ENCODE measurements at places on chromosomes 7 and 10.

- DNase-seq = no peak
Observed at GRCh38 chr10:51590818-51591217, 108.6 kb downstream of the CSTF2T start.

GRCh38 chr7:23893942-23894891 is 184.2 kb downstream of the STK31 start:
- DNase-seq = no peak

DNA sequence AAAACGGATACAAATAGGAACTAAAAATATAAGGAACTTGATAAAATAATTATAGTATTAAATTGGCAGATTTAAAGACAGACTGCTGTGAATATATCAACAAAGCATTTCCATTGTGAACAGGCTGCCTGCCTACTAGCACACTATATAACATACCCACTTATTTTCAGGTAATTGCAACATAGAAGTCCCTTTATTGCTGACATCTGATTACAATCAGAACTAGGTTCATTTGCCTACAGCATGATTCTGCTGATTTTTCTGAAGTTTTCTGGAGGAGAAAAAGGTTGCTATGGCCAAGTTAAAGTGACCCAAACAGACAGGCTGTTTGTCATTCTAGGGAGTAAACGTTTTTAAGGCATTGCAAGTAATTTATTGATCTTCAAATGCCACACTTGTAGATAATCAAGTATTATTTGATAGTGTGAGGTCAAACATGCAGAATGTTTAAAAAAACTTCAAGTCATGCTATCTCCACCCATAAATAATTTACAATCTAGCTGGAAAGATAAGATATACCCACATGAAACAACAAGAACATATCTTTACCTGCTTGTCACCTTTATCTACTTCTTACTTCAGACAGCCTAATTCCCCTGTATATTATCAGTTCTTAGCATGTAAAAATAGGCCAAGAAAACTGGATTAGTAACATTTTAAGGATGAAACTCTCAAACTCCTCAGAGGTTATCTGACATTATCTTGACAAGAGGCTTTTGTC is 40.5 kb downstream of the MTPN start:
- DNase-seq = no peak

DNA sequence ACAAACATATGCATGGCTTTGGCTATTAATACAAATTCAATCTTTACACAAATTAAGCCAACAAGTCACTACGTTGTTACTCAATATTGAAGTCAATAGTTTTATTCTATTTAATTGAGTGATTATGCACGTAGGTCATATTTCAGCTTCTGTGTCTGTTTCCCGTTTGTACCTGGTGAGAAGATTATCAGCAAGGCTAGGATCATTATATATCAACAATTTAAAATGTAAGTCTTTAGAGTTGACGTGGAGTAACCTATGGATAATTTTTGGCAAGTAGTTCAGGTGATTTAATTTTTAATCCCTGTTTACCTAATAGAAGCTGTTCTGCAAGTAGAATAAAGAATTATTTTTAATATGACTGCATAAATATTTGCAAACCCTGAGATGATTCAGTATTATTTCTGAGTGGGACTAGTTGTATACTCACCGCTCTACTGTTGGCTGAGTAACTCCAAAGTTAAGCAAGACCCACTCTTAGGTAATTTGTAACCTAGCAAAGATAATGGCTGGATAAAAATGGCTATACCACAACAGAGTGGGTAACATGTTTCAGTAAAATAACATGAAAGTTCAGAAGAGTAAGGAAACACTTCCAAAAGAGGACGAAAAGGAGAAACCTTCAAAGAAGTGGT is 161.0 kb downstream of the HGF start:
- DNase-seq = no peak

- DNase-seq = peak; percentile 6
Observed at GRCh38 chr10:28628184-28628893, 49.0 kb upstream of the BAMBI start.

GRCh38 chr10:110613341-110613995 is 30.7 kb upstream of the RBM20 start:
- no peak for DNase-seq

- no peak for DNase-seq
Observed at GRCh38 chr10:61983255-61983654, 81.8 kb downstream of the ARID5B start.

GRCh38 chr7:12436896-12437535 is 33.4 kb upstream of the VWDE start:
- no peak for DNase-seq

- no peak for DNase-seq
Observed at GRCh38 chr10:80477813-80478212, 23.7 kb downstream of the TSPAN14 start.

DNA sequence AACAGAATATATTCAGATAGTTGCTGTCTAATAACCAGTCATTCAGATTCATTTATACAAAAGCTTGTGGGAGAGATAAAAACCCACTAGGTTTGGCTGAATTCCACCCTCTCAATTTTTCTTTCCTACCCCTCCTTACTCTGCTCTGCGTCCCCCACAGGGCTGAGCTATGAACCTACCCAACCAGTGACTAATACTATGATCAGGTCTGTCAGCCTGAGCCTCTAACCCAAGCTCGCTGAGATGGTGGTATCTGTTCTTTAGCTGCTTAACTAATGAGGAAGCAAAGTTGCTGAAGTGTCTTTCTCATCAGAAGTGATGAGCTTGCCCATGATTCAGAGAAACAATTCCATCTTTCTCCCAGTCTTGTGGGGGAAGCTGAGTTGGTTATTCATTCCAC is 248.7 kb upstream of the GPR26 start:
- DNase-seq = no peak

GRCh38 chr7:130733931-130734814 is at the start of gene KLF14:
TSS of gene KLF14 (minus strand) at chr7:130734207. CDS start at chr7:130734033, 174 bp downstream.
- no peak for DNase-seq

GRCh38 chr7:7789551-7789988 is 71.2 kb upstream of the RPA3 start:
- no peak for DNase-seq

DNA sequence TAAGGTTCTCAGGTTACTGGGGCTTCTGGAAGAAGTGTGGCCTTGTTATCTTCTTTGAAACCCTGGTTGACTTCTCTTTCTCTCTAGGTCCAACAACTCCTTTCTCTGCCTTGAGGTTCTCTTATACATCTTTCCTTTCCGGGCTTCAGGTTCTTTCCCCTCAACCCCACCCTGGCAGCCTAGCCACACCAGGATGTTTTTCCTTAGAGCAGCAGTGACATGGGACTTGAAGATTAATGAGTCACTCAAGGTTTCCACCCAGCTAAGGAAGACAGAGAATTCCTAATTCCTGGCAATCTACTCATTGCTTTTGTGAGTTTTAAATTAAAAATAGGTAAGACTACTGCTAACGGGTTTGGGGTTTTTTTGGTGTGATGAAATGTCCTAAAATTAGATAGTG is 121.8 kb upstream of the HPS1 start:
- DNase-seq = no peak

GRCh38 chr10:97498841-97499560 is at the start of gene UBTD1:
TSS of gene UBTD1 (plus strand) at chr10:97498924. CDS start at chr10:97499204, 280 bp downstream.
- DNase-seq = no peak

DNA sequence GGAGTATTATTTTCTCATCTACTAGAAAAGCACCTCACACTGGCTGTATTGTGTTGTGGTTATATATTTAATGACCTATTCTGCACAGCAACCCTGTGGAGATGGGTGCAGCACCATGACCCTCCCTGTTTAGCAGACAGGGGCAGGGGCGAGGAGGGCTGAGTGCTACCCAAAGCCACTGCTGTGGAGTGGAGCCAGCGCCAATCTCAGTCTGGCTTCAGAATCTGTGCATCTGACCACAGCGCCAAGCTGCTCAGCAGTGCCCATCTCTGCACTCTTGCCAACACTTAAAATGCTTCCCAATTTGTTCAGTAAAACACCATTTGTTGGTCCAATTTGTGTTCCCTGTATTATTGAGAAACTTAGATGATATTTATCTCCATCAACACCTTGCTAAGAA is 239.1 kb downstream of the ZMYND11 start:
- no peak for DNase-seq

DNA sequence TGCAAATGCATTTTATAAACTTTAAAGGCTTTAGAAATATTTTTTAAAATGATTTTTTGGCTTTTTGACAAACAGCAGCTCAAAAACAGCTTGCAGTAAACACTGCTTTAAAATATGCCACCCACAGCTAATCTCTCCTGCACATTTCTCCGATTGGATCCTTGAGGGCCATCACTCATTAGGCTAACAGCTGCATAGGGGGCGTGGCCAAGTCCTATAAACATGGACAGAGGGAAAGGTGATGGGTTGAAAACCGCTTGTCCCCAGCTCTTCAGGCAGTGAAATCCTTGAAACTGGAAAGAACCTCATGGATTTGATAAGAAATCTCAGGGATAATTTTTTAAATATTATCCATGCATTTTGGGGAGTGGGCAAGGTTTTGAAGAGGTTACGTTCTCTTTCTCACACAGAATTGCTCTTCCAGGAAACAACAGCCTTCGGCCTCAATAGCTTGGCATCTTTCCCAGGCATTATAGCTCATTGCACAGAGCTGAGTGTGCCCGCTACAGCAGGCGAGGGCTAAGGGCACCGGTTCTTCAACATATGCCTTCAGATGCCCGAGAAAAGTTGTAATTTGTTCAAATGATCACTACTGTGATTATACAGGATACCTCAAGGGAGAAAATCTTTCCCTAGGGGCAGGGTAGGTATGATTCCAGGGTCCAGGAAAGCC is 1.7 kb downstream of the PLEKHS1 start:
- no peak for DNase-seq

GRCh38 chr7:94656658-94656924 is 658 bp upstream of the SGCE start:
- DNase-seq = no peak

GRCh38 chr7:96508371-96508770 is 186.5 kb upstream of the SLC25A13 start:
- DNase-seq = no peak

GRCh38 chr10:95334805-95335144 is 44.0 kb upstream of the PDLIM1 start:
- DNase-seq = no peak

DNA sequence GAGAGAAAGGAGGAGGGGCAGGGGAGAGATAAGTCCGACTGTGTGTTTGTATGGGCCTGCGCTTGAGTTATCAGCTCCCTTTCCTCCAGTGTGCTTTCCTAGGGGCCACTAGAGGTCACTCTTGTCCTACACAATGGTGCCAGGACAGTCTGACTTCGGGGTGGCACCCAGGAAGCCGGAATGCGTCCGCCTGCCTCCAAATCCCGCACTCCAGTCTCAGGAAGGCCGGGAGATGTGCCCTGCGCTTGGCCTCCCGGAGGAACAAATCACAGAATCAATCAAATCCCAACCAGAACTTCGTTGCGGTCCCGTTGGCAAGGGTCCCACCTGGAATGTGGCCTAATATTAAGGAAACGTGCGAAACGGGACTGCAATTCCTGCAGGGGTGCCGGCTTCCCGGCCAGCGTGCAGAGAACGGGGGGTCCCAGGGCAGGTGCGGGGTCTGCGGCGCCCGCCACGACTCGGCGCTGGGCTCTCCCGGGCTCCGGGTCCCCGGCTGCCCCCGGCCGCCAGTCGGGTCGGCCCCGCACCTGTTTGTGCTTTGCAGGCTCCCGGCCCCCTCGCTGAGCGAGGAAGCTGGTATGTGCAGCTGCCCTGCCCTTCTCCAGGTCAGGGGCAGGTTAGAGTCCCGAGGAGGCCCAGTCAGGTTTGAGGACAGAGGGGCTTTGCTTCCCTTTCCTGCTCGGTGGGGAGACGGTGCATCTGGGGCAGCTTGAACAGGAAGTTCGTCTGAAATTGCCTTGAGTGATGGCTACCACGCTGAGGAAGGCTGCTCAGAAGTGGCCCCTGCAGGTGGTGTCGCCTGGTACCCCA is 21.0 kb upstream of the HPS1 start:
- no peak for DNase-seq

DNA sequence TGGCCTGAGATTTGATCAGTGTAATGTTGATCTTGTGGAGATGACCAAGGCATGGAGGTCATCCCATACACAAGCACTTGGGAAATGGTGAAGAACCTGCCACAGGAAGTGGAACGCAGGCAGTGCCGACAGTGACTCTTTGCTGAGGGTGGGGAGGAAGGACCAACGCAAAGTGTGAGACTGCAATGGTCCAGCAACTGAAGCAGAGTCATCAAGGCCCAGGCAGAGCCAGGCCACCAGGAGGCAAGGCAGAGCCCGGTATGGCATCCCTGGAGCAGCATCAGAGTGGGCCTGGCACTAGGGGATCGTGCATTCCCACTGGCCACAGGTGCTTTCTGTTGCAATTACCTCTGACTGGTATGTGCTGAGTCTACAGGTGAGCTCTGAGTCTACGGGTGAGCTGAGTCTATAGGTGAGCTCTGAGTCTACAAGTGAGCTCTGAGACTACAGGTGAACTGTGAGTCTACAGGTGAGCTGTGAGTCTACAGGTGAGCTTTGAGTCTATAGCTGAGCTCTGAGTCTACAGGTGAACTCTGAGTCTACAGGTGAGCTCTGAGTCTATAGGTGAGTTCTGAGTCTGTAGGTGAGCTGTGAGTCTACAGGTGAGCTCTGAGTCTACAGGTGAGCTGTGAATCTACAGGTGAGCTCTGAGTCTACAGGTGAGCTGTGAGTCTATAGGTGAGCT is 132.9 kb downstream of the KLF6 start:
- no peak for DNase-seq

Data from SK-N-MC (cell line).